ENCODE measurements at places on chromosomes 4 and X. TPM values are rescaled to one million over a fixed set of nuclear protein-coding genes. Genes with fewer than 3 reads are reported as not detected.

Gene RTL9
- 0.30 TPM for polyA plus RNA-seq

Gene SYTL5
- polyA plus RNA-seq = 2.3 TPM

Gene NUDT11
- 9.5 TPM for polyA plus RNA-seq

Gene TXK
- 2.2 TPM for polyA plus RNA-seq

Gene CXCL5
- 0.12 TPM for polyA plus RNA-seq

Gene EPHA5
- polyA plus RNA-seq = 0.52 TPM

Gene CT83
- not detected for polyA plus RNA-seq

Gene PCDH18
- polyA plus RNA-seq = 130 TPM

Gene TMPRSS11B
- polyA plus RNA-seq = 0.19 TPM

Gene ZNF280C
- 8.8 TPM for polyA plus RNA-seq

Gene TSPAN7
- polyA plus RNA-seq = 37.0 TPM

Gene VEGFC
- polyA plus RNA-seq = 18.1 TPM

Gene DOCK11
- 18.8 TPM for polyA plus RNA-seq

Gene RBM46
- polyA plus RNA-seq = not detected

Gene FRMPD4
- 0.09 TPM for polyA plus RNA-seq

Gene IGSF1
- polyA plus RNA-seq = 26.6 TPM

Gene TCEAL2
- 21.2 TPM for polyA plus RNA-seq

Gene HTN1
- polyA plus RNA-seq = 0.03 TPM

- DNase-seq = no peak
Observed at GRCh38 chr4:174362340-174362739, 78.6 kb downstream of the CEP44 start.

DNA sequence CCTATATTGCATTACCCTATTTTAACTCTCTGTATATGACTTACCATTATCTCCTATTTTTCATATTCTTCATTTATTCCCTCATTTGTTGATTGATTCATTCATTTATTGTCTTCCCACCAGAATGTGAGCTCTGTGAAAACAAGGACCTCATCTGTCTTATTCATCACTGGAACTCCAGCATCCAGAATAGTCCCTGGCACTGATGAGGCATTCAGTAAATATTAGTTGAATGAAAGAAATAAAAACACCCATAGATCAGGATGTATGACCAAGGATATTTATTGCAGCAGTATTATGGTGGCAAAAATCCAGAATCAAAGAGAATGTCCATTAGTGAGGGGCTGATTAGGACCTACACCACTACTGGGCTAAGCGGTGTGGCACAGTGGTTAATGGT is 164.9 kb downstream of the SPRY1 start:
- DNase-seq = no peak

DNA sequence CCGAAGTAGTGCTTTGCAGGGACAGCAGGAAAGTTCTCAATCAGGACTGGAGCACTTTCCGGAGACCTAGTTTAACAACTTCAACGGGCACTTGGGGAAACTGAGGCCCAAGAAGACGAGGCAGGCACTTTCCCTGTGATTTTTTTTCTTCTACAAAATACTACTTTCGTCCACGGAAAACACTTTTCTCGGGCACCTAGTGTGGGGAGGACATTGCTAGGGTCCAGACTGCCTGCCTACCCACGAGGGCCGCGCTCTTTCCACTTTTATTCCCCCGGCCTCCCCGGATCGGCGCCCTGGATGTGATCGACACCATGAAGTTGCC is 125.4 kb upstream of the CXorf66 start:
- no peak for DNase-seq

- DNase-seq = no peak
Observed at GRCh38 chrX:29948653-29949052, 266.7 kb upstream of the MAGEB2 start.

- DNase-seq = no peak
Observed at GRCh38 chrX:20594985-20595384, 328.3 kb upstream of the RPS6KA3 start.

- no peak for DNase-seq
Observed at GRCh38 chrX:27680726-27681125, 90.6 kb downstream of the DCAF8L2 start.

DNA sequence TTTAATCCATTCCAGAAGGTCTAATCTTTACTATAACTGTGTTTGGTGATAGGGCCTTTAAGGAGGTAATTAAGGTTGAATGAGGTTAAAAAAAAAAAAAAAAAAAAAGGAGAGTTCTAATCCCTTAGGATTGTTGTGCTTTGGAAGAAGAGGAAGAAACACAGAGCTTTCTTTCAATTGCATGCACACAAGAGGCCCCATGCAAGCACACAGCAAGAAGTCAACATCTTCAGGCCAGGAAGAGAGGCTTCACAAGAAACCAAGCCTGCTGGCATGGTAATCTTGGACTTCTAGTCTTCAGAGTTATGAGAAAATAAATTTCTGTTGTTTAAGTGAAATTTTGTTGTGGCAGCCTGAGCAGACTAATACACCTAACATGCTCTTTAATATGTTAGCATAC is 118.6 kb downstream of the NAA11 start:
- no peak for DNase-seq

- no peak for DNase-seq
Observed at GRCh38 chr4:88702782-88703181, 5.2 kb upstream of the NAP1L5 start.

DNA sequence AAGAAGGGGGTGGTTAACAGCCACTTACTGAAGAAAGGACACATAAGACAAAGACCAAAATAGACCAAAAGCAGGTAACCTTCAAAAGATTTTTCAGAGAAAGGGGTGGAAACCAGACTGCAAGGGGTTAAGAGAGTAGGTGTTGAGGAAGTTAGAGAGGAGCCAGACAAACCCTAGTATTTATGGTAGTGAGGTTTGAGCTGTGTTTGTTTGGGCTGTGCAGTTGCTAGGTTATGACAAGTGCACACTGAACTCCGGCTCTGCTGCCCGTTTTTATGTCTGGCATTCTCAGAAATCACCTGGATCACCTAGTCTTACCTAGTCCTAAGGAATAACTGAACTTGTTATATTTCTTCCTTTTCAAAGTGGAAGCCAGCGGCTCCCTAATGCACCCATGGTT is 22.9 kb upstream of the G3BP2 start:
- no peak for DNase-seq

DNA sequence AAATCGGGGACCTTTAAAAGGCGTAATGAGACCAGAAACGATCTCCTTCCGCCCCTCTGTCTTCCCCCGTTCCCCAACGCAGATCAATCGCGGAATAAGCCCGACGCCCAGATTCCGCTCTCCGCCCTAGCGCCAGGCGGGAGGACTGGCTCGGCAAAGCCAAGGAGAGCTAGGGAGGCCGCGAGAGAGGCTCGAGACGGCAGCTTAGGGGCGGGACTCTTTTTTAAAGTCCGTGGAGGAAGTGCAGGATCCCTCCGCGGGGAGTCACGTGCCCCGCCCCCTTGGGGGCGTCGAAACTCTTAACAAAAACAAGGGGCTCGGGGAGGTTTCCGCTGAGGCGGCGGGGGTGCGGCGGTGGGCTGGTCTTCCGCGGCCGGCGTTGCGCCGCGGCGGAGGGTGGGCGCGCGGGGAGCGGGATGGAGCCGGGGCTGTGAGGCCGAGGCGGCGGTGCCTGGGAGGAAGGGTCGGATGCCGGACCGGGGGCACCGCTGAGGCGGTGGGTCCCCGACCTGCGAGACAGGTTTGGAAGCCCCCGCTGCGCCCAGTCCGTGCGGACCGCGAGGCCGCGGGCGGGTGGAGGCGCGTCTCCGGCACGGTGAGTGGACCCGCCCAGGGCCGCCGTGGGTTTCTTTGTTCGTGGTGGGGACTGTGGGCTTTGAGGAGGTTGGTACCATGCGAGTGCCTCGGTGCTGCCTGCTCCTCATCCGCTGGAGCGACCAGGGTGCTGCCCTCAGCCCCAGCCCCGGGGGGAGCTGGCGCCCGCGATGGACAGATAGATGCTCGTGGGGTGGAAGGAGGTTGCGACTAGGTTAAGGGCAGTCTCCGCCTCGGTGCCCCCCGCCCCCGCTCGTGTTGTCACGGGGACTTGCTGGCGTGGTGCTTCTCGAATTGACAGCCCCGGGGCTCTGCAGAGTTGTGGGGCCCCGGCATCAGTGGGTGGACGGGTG is at the start of gene CCNG2:
Gene CCNG2, plus strand, starts transcription at position 296 of the 947 bp plus-strand sequence. CDS start 1,326 bp downstream, outside the sequence.
- peak; percentile 97 for DNase-seq

GRCh38 chrX:129932821-129933321 is 26.9 kb downstream of the UTP14A start:
- no peak for DNase-seq

GRCh38 chr4:33485111-33485510 is 2759.2 kb downstream of the ARAP2 start:
- no peak for DNase-seq

DNA sequence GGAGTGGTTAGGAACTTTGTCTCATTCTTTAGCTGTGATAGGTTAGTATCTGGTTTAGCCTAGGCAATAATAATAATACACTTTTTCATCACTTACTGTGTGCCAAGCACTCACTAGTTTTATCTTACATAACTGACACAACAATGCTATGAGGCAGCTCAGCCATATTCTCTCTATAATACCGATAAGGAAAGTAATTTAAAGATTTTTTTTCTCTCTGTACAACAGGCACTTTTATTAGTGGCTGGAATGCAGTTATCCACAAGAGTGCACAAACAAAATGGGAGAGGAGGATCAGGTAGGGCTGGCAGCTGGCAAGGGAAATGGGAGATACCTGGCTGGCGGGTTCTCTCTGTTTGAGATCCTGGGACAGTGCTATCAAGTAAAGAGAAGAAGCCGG is 7.6 kb downstream of the RELL1 start:
- DNase-seq = no peak

GRCh38 chr4:7784131-7784870 is 155.4 kb downstream of the AFAP1 start:
- no peak for DNase-seq

GRCh38 chr4:128450326-128451120 is 162.9 kb upstream of the PGRMC2 start:
- no peak for DNase-seq

DNA sequence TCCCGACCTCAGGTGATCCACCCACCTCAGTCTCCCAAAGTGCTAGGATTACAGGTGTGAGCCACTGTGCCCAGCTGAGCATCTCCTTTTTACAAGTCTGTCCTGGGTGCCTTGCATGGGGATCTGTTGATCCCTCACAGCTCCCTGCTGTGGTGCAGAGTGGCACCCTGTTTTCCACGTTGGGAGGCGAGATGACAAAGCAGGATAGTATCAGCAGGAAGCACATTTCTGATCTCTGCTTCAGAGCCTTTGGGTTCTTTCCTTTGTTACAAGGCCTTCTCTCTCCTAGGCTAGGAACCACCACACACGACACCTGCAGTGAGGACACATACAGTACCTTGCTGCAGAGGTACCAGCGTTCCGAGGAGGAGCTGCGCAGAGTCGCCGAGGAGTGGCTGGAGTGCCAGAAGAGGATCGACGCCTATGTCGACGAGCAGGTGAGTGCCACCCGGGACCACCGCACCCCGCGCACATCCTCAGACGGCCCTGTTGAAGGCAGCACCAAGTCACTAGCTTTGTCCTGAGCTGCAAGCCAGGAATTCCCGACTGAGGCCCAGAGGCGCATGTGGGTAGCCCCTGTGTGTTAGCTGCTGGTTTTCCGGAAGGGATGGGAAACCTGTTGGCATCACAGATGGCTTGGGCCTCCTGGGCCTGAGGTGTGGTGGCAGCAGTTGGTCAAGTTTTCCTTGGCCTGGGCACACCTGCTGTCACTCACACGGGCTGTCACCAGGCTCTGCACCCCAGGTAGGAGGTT is 109.6 kb downstream of the TNIP2 start:
- no peak for DNase-seq

DNA sequence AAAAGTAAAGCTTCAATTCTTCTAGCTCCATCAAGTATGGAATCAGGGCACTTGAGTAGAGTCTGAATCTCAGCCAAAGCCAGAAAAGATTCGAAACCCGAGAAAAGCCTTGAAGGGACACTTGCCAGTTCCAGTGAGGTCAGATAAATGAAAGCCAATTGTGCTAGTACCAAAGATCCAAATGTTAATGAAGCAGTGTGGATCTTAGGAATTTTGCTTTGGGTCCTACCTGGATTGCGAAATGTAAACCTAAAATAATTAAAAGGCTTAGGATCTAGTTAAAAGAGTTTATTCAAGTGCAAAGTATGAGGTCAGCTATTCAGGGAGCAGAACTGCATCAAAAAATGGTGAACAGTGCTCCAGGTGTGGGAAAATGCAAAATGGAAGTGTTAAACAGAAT is 552.6 kb downstream of the NAP1L3 start:
- no peak for DNase-seq

- no peak for DNase-seq
Observed at GRCh38 chr4:105896984-105897775, 1.9 kb downstream of the NPNT start.

DNA sequence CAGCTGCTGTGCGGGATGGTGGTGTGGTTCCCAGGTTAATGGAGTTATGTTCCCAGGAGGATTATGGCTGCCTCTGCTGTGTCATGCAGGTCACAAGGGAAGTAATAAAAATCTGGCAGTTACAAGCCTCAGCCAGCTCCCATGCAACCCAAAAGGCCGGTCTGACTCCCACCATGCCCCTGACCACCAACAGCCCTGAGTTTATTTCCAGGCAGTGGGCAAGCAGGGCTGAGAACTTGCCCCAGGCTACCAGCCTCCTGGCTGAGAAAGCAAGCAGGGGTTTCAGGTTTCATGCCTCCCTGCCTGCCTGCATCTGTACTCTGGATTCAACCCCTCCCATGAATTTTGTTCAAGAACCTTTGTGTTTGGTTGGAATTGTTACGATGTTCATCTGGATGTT is 732.7 kb upstream of the POU3F4 start:
- no peak for DNase-seq

- peak; percentile 28 for DNase-seq
Observed at GRCh38 chrX:3940000-3940610, 226.7 kb upstream of the PRKX start.

DNA sequence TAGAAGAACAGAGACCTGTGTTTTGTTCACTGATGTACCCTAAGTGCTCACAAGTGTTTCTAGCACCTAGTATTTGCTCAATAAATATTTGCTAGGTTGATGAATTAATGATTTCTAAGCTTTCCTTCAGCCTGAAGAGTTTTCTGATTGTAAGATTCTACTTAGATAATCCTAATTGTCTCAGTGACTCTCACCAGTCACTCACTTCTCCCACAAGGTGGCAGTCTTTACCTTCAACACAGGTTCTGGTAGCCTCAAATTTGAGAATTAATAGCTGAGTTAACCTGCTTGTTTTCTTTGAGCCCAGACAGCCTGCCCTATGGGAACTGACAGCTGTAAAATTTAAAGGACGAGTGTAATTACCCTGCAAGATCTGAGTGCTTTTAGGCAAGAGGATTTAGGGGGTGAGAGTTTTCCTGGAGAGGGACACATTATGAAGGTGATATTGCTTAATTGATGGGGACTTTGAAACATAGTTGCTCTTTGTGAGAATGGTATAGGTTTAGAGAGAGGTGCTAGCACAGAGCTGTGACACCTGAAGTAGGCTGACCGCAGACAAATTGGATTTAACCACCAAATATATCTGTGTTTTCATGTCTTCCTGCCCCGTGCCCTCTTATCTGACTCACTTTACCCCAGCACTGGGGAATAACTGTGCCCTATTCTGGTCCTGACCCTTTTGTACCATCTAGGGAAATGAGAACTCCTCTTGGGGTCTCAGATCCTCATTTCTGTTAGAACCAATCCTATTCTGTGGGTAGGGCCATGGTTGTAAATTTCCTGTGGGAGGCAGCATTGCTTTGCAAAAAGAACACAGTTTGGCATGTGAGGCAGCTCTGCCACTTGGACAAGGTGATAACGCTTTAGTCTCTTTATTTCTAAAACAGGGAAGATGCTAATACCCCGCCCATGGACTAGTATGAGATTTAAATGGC is 27.7 kb downstream of the CD38 start:
- DNase-seq = peak; percentile 64
